ENCODE measurements at places on chromosomes 13 and 19.

DNA sequence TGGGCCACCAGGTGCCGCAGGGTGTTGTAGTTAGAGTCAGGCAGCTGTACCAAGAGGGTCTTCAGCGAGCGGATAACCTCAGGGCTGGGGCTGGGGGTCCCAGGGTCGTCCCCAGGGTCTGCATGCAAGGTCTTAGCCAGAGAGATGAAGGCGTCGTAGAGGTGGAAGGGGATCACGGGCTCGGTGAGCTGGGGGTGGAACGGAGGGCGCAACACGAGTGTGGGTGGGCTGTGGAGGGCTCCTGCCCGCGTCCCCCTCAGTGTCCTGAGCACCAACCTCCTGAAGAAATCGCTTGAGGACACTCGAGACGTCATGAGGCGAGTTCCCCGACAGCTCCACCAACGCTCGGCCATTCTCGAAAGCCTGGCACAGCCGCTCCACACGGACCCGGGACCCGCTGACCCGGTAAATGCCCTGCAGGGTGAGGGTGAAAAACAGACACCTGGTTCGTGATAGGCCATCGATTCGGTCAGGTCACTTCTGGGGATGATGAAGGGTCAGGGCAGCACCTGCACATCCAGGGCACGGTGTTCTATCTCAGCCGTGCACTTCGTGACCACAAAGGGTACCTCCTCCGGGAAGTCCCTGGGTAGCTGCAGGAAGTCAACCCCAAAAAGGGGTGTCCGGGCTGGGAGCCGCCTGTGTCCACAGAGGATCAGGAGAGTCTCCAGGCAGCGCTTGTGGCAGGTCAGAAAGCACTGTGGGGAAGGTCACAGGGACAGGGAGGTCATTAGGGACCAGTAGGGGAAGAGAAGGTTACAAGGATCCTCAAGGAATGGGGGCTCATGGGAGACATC, 6.7 kb upstream of the LPAR2 start:
- no peak for DNase-seq

DNA sequence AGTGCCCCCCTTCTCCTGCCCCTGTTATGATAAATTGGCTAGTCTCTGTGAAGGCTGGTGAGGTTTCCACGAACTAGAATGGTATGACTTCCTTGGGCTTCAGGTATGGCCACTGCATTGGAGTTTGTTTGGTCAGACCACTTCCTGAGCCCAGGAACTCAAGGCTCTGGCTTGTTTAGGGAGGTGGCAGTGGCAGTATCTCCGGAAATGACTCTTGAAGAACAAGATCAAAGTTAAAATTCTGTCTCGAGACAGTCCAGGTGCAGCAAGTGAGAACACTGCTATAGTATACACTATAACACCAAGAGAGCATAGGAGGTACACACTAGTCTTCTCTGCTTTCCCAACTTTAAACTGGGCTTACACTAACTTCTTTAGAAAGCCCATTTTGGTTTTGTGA, 309.1 kb downstream of the KLF12 start:
- DNase-seq: no peak

- DNase-seq: no peak
These were observed 32.2 kb upstream of the GGACT start for GRCh38 chr13:100620792-100621191.

GRCh38 chr19:41175801-41176777, 16.9 kb upstream of the CYP2S1 start:
- DNase-seq: no peak

DNA sequence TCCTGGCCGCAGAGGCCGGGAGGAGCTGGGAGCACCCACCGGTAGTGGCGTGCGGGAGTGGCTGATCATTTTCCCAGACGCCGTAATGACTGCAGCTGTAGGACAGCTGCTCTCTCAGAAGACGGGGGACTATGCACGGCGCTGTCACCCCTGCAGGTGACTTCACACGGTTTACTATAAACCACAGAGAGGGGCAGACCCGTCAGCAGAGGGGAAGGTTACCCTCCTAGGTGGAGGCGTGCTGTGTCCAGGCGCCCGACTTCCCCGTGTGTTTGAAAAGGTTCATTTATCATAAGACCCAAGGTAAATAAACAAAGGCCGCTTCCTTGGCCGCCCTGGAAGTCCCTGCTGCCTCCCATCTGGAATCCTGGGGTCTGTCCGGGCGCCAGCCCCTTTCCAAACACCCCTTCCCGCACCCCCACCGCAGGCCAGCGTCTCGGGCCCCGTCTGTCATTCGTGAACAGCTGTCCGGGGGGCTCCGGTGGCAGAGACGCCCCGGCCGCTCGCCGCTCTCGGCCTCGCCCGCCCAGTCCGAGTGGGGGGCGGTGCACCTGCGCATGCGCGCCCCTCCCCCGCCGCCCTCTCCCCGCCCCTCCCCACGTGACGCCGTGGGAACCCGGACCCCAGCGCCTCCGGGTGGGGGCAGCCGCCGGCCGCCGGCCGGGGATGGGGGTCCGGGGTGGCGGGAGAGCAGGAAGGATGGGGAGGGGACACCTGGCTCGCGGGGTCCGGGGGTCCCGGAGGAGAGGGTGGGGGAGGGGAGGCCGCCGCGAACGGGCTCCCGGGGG, 915 bp downstream of the SHC2 start:
- no peak for DNase-seq

GRCh38 chr13:51746802-51747201, 57.2 kb downstream of the DHRS12 start:
- DNase-seq: no peak

DNA sequence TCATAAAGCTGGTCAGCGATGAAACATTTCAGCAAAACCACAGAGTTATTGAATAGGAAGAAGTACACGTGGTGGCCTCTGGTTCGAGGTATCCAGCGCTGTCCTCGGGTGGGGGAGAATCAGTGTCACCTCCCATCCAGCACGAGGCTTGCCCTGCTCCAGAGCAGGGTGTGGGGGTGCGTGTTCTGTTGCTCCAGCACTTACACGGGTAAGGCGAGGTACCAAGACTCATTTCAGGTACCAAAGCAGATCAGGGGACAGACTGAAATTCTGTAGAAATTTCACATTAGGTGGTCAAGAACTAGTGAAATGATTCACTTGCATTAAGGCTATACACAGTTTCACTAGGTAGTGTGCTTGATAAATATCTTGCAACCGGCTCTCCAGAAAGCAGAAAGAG, 164.2 kb upstream of the SOX1 start:
- no peak for DNase-seq

- no peak for DNase-seq
These were observed 1.8 kb upstream of the PLIN5 start for GRCh38 chr19:4536798-4537197.

DNA sequence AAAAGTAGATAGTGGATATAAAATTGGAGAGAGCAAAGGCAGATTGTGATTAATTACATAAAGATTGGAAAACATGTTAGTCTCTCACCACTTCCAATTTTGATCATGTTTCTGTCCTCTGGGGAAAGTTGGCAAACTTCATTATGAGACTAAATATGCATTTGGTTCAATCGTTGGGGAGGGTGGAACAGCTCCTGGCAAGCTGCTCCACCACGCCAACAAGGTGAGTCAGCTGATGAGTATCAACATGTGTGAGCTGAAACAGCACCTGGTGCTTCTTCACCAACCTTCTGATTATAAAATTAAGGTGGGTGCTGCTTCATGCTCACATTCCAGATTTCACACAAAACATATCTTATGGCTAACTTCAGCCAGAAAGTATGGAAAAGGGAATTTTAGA, 1784.6 kb downstream of the SLITRK5 start:
- no peak for DNase-seq

GRCh38 chr13:24212674-24213073, 52.2 kb downstream of the SPATA13 start:
- no peak for DNase-seq

- DNase-seq: no peak
These were observed 95.3 kb upstream of the GPR12 start for GRCh38 chr13:26855921-26856320.

DNA sequence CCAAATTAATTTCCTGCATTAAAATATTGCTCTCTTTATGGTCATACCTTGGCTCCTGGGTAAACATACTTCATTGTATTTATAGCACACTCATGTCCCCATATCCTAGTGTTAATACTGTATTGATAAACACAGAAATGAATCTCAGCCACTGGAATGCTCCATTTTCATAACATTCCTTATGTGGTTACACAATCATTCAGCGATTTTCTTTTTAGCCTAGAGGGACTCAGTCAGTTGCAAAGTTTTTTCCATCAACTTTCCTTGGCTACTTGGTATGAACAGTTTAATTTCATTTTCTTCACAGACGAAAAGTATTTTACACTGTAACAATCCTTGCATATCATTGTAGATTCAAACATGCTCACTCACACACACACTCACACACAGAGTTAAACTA, 471.5 kb downstream of the FGF14 start:
- no peak for DNase-seq

GRCh38 chr19:5651361-5651760, 28.5 kb downstream of the SAFB start:
- DNase-seq: no peak

DNA sequence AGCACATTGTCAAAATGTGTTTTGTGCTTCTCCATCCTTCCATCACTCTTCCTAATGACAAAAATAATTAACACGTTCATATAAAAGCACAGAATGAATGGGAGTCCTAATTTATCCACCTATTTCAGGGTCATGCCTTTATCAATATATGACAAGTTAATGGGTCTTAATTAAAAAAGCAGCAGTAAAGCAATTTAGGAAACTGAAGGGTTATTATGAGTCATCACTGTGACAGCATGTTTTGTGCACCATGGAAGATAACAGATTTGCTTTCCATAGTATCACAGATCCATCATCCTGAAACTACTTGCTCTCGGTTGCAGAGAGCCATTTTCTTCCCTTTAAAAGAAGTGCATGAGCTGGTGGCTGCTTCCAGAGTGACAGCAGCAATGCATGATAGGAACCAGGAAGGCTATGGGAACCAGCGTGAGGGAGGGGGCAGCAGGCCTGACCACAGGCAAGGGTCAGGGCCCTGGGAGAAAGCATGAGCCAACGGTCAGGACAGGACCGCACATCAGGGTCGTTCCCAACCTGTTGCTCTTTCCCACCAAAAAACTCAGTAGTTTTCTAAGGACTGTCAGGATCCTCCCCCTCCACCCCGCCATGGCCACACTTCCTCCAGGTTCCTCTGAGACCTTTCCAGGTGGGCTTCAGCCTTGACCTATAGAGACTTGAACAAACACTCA, 784.1 kb downstream of the UQCRFS1 start:
- DNase-seq: no peak

DNA sequence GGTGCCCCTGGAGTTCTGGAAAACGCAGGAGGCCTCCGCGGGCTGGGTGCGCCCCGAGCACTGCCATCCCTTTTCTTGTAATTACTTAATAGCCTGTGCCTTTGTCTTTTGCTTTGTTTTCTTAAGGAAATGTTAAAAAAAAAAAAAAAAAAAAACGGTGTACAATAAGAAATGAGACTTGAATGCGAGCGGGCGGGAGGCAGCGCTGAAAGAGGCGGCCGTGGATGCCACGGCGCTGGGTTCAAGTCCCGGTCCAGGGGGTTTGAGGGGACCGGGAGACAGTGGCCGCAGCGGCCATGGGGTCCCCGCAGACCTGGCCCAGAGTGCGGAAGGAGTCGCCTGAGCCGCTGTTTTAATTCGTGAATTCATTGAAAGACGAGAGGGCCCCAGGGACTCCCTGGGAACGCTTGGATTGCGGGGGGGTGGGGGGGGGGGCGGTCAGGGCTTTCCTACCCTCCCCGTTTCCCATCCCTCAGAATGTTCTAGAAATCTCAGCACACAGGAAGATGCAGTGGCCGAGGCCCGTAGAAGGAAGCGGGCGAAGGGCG, 349.2 kb upstream of the ARGLU1 start:
- no peak for DNase-seq

GRCh38 chr19:2132731-2133490, 18.5 kb downstream of the AP3D1 start:
- DNase-seq: no peak
